Muscle of leg (tissue), 16 donors: ENCODE measurements at places on chromosomes 11 and 22. TPM values are rescaled to one million over a fixed set of nuclear protein-coding genes. Genes with fewer than 3 reads are reported as not detected.

DNA sequence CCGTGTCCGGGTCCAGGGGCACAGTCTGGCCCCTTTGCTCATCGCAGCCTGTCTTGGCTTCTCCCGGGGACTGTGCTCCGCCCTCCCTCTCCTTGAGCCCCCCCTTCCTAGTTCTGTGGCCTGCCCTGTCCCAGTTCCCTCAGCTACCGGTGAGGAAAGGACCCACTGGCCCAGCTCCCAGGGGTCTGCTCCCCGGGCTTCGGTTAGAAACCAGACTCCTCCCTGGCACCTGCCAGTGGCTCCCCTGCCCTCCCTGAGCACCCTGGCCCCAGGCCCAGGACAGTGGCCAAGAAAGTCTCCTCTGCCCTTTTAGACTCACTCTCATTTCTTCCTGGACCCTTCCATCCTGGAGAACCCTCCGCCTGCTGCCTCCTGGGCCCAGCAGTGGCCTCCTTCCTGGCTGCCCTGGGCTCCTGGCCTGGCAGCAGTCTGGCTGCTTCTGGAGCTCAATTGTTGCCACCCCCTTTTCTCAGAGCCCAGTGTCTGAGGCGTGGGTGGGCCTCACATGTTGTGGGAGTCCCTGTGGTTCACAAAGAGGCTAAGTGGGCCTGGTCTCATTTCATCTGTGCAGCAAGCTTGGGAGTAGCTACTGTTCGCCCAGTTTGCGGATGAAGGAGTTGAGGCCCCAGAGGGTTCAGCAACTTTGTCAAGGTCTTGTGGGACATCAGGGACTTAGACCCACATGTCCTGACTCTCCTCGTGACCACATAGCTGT lies 12.6 kb downstream of the PRDM11 start:
- H3K4me1 ChIP-seq = peaks cover 84% of the 10 kb centered on the region
- no peaks in the 10 kb centered on the region for H3K27me3 ChIP-seq
- no peaks in the 10 kb centered on the region for H3K36me3 ChIP-seq
- DNase-seq = peak; percentile 45

The IL10RA gene
- 4.8 TPM for total RNA-seq

DNA sequence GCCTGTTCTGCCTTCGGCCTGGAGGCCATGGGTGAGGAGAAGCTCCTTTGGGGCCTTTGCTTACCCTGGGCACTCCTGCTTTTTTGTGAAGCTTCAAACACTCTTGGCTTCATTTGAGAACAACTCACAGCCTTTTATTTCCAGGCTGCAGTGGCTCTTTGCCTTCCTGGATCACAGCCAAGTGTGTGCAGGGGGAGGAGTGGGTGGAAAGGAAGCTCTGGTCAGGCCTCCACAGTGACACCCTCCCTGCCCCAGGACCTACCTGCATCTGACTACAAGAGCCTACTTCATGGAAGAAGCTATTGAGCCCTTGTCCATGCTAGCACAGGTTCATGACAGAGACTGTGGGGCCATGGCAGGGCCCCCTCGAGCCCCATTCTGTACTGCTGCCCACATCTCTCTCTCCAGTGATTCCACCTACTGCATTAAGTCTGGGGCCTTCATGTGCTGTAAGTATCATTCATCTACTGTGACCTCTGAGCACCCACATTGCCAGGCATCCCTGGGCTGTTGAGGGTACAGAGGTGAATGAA lies 52.3 kb downstream of the GAB4 start:
- peak; percentile 14 for DNase-seq
- H3K4me1 ChIP-seq = no peaks in the 10 kb centered on the region
- H3K27me3 ChIP-seq = no peaks in the 10 kb centered on the region
- no peak overlapping the region for H3K27ac ChIP-seq
- no peak overlapping the region for H3K4me3 ChIP-seq

- no peak for DNase-seq
- H3K4me3 ChIP-seq = no peak overlapping the region
- H3K27me3 ChIP-seq = peaks cover 2% of the 10 kb centered on the region
- peaks cover 52% of the 10 kb centered on the region for H3K4me1 ChIP-seq
Measured at GRCh38 chr11:69385144-69385820, 91.3 kb downstream of the MYEOV start.

DNA sequence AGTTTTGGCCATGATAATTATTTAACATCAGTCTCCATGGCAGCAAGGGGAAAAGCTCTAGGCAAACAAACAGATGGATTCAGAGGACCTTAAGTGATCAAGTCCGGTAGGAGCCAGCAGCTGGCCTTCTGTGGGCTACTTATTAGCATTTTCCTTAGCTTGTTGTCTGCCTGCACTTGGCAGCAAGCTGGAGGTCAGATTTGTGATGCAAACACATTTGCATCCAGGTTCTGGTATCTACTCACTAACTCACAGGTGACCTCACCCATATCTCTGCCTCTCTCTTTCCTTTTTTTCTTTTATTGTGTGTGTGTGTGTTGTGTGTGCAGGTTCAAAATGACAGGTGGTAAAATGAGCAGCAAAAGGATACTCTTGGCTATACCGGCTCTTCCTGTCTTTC lies 32.3 kb downstream of the ARHGAP42 start:
- H3K4me1 ChIP-seq = peaks cover 13% of the 10 kb centered on the region
- no peaks in the 10 kb centered on the region for H3K36me3 ChIP-seq
- H3K27ac ChIP-seq = peak overlapping the region; percentile 79
- H3K27me3 ChIP-seq = no peaks in the 10 kb centered on the region
- DNase-seq = peak; percentile 94
- no peak overlapping the region for H3K4me3 ChIP-seq

GRCh38 chr11:119107538-119108145 lies 498 bp downstream of the C2CD2L start:
- H3K4me1 ChIP-seq = peaks cover 31% of the 10 kb centered on the region
- H3K27me3 ChIP-seq = no peaks in the 10 kb centered on the region
- no peak overlapping the region for H3K27ac ChIP-seq
- peaks cover 28% of the 10 kb centered on the region for H3K36me3 ChIP-seq
- peak overlapping the region; percentile 81 for H3K4me3 ChIP-seq
- no peak for DNase-seq

DNA sequence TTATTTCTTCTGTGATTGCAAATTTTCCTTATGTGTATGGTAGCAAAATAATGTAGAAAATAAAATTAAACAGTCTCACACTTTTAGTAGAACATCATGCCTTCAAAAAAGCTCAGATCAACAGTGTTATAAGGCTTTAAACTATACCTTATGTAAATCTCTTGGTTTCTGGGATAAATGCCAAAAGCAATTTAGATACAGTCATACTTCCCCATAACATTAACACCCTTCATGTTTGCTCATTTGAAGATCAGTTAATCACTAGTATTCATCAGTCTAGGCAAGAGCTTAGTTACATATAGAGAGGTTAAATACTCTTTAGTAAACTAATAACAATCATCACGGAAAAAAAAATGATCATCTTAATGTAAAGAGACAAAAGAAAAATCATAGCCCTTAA lies 421.8 kb upstream of the ANO3 start:
- no peaks in the 10 kb centered on the region for H3K27me3 ChIP-seq
- no peak for DNase-seq
- no peak overlapping the region for H3K4me3 ChIP-seq
- no peaks in the 10 kb centered on the region for H3K4me1 ChIP-seq
- H3K27ac ChIP-seq = no peak overlapping the region
- no peaks in the 10 kb centered on the region for H3K36me3 ChIP-seq

GRCh38 chr11:61181489-61181888 lies 20.3 kb upstream of the VPS37C start:
- DNase-seq = no peak
- no peaks in the 10 kb centered on the region for H3K36me3 ChIP-seq
- H3K4me3 ChIP-seq = no peak overlapping the region
- H3K27me3 ChIP-seq = peaks cover 2% of the 10 kb centered on the region
- H3K4me1 ChIP-seq = no peaks in the 10 kb centered on the region

The TRIM48 gene
- total RNA-seq = not detected

The TMEM151A gene
- total RNA-seq = not detected
